CD4-positive, alpha-beta T cell (primary cell): ENCODE measurements at places on chromosomes 11 and 22. TPM values are rescaled to one million over a fixed set of nuclear protein-coding genes. Genes with fewer than 3 reads are reported as not detected.

GRCh38 chr22:40451210-40451609 lies 80.8 kb downstream of the SGSM3 start:
- DNase-seq: no peak

DNA sequence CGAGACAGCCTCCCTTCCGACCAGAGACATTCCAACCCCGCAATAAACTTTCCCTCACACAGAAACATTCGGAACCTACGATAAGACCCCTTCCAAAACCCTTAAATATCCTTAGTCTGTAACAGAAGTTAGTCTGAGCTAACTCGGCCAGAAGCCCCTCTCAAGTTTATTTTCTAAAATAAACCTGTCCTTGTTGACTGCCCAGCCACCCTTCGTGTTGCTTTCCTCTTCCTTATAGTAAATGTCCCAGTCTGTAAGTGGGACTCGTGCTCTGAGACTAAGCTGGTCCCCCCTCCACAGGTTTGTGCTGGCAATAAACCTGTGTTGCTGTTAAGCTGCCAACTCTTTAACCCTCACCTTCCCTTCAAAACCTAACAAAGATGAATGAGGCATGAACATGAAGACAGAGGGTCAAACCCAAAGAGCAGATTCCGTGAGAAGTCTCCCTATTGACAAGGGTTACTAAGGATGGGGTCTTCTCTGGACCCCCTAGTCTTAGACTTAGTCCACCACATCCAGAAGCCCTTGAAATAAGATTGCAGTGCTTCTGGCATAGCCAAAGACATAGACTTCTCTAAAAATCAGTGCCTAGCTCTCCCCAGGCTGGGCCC lies 18.2 kb downstream of the MIF start:
- no peak for DNase-seq

- DNase-seq: no peak
Measured at GRCh38 chr11:28491431-28491830, 383.2 kb downstream of the METTL15 start.

DNA sequence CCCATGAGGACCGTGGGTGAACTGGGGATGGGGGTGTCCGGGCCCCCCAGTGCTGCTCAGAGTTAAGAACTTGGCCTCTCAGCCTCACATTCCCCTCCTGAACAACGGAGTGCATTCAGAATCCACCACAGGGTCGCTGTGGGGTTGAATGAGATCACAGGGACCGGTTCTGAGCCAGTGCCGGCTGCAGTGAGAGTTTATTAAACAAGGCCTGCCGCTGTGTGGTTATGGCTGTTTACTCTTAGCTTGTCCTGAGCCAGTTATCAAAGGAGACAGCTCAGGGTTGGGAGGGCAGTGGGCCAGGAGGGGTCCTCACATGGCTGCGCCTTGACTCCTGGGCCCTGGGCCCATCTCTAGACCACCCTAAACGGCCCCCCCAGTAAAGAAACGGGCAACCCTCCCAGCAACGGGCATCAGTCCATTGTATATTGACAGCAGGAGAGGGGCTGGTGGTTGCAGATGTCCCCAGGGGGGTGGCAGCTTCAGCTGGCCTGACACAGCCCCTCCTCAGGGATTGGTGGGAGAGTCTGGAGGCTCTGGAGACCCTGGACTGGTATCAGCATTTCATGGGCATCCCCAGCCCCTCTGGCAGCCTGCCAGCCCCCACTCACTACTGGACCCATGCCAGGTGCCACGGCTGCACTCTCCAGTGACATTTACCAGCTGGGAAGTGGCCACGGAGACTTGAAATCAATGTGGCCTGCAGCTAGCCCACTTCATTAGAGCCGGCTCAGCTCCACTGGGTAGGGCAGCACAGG lies 15.1 kb upstream of the CABP7 start:
- no peak for DNase-seq

DNA sequence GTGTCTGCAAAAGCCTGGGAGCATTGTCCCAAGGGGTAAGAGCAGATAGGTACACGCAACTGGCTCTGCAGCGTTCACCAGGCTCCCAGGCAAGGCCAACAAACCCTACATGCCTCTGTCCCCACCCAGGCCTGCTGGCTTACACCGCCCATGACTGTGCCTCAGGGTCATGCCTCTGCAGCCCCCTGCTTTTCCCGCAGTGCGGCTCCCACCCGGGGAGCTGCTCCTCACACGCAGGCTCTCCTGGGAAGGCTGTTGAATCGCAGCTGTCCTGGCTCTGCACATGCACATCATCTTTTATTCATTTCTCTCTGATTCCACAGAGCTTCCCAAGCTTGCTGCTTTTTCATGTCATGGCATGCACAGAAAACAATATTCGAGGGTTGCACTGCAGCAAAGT lies 29.2 kb upstream of the B3GAT1 start:
- DNase-seq: no peak

DNA sequence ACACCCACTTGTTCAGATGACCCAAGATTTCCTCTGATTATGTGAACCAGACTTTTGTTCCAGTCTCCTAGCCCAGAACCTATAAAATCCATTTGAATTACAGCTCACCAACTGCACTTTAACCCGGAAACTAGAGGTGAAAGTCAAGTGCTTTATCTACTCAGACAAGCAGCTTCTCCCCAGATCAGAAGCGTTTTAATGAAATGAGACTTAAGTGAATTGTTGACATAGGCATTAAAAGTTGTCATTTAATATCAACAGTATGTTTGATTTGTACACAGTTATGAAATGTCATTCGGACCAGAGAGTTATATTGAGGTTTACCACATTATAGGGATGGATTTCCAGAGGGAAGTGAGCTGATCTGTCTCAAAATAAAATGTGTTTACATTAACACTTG lies 52.0 kb downstream of the CADM1 start:
- no peak for DNase-seq

- no peak for DNase-seq
Measured at GRCh38 chr11:77026221-77026620, 8.0 kb upstream of the B3GNT6 start.

The OR8G5 gene
- total RNA-seq: not detected

The ESAM gene
- total RNA-seq: 0.38 TPM

The FOLR3 gene
- 0.47 TPM for total RNA-seq
